ENCODE measurements at places on chromosomes 12 and 14.

DNA sequence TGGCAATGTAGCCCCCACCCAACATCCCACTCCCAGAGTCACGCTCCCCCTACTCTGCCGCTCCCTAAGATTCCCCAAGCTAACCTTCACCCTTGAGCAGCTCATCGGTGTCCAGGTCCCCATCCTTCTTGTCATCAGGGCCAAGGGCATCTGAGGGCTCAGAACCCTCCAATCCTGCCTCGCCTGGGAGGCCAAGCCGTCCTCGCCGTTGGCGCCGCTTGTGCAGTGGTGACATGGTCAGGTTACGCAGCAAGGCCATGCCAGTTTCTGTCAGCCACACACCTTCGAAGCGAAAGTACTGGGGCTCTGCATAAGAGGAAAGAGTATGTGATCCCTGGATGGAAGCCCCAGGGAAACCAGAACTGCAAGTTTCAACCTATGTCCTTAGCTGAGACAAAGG, 15.9 kb downstream of the KMT2D start:
- DNase-seq: no peak

GRCh38 chr14:85248881-85249635, 280.9 kb upstream of the FLRT2 start:
- no peak for DNase-seq

DNA sequence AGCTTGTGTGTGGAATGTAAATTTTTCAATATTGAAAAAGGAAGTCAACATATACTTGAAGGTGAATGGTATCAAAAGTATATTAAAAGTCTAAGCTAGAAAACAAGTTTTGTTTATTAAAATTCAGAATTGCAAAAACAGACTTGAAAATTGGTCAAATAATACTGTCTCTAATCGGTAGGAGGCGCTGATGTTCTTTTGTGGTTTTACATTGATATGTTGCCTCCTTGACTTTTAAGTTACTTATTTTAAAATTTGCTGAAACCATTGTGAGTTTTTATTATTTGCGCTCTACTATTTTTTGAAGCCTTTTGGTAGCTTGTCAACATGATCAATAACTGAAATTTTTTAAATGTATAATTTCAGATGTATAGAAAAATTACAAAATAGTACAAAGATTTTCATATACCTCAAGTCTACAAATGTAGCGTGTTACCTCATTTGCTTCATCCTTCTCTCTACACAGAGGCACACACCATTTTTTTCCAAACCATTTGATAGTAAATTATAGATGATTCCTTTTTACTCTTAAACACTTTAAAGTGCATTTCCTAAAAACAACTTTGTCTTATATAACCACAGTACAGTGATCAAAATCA, 6.9 kb downstream of the RTRAF start:
- DNase-seq: no peak

DNA sequence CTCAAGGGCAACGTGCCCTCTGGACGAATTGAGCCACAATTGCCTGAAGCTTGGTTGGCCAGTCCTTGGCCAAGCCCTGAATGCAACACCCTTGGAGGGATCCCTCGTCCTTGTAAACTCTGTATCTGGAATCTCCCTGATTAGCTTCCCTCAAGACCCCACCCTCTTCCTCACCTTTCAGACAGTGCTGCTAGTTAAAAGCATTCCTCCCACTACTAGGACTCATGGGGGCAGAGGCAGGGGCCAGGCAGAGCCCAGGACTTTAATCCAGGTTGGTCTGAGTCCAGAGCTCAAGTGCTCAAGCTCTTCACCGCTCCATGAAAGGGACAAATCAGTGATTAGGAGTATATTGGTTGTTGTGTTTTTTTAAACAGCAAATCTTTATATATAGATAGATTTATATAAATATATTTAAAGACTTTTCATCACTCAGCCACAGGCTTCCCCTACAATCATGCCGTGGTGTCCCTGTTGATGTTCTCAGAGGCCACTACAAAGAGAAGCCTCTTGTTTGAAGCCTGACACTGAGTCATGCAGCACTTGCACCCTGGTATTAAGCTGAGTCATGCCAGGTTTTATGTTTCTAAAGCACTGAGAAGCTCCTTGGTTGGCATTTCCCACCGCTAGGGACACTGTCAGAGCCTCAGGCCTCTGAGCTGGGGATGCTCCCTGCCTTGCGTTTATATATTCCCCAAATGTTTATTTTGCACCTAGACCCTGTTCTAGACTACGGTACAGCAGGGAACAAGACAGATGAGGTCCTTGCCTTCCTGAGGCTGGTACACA, 53.8 kb upstream of the GSC start:
- DNase-seq: no peak

- no peak for DNase-seq
Observed at GRCh38 chr12:49536526-49537071, 2.2 kb upstream of the KCNH3 start.

DNA sequence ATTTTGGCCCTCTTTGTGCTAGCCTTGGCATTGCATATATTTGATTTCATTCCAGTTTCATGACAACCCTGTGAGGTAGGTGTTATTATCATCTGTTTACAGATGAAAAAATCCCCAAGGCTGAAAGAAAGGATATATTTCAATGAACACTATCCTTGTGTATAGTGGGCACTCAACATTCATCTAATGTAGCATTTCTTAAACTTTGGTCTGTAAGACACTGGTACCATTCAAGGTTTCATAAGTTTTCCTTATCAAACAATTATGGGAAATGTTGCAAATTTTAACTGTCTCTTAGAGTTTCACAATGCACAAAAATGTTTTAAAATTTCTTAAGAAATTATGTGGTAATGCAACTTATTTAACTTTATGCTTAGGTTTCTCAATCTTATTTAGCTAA, 44.3 kb downstream of the ATP23 start:
- DNase-seq: no peak

GRCh38 chr12:80802652-80803400, 86.1 kb downstream of the MYF5 start:
- no peak for DNase-seq

GRCh38 chr14:86796221-86797074, 1196.5 kb downstream of the GALC start:
- no peak for DNase-seq

DNA sequence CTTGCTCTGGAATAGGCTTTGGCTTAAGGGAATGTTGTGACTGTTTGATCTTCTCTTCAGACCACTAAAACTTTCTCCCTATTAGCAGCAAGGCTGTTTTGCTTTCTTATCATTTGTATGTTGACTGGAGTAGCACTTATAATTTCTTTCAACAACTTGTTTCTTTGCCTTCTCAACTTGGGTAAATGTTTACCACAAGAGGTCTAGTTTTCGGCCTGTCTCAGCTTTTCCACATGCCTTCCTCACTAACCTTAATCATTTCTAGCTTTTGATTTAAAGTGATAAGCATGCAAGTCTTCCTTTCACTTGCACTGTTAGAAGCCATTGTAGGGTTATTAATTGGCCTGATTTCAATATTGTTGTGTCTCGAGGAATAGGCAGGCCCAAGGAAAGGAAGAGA, 126.7 kb upstream of the AEBP2 start:
- no peak for DNase-seq

DNA sequence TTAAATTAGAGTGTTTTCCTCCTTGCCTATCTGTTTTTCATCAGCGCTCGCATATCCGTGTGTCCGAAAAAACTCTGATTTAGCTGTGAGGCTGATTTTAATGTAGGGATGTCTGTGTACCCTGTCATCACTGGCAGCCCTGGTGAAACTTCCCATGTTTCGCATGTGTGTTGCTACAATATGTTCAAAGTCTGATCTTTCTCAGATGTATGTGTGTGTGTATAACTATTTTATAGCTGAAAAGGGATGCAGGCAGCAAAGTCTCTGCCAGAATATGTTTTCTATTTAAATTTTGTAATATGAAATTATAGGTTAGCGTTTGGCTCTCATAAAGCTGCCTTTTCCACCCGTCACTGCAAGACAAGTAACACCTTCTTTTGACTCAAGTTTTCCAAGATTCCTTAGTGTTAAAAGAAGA, 154.8 kb downstream of the TMTC2 start:
- no peak for DNase-seq

GRCh38 chr14:35878272-35879150, 52.4 kb downstream of the BRMS1L start:
- DNase-seq: no peak

GRCh38 chr14:103628221-103628683, 759 bp upstream of the KLC1 start:
- no peak for DNase-seq

DNA sequence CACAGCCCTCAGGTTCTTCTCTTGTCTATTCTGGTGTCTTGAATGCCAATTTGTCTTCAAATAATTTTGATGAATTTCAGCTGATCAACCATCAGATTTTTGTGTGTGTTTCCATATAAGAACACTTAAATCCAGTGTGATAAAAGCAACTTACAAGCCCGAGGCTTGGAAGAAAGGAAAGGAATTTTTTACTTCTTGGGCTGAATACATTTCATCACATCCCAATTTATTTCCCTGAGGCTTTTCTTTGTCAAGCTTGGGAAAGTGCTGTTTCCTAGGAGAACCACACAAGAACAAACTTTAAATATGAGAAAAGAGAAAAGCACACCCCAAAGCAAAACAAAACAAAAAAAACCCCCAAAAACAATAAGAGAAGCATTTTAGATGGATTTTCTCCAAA, 26.6 kb downstream of the GPRC5D start:
- DNase-seq: no peak

DNA sequence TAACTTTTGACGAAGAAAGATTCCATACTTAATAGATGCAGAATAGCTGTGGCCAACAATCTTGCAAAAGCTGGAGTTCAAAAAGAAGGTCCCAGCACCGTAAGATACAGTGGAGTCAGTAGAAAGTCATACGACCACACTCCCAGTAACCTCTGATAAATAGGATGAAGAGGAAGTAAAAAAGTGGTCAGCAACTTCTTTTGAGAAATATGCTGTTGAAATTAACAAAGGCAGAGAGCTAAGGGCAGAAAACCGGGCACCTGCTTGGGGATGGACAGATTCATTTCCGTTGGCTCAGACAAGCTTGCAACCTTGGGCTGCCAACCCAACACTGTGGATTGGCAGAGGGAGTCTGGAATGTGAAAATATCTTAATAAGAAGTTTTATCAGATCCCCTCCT, 40.0 kb downstream of the BTG1 start:
- DNase-seq: no peak

GRCh38 chr12:83365317-83365716, 678.6 kb downstream of the TMTC2 start:
- DNase-seq: no peak

DNA sequence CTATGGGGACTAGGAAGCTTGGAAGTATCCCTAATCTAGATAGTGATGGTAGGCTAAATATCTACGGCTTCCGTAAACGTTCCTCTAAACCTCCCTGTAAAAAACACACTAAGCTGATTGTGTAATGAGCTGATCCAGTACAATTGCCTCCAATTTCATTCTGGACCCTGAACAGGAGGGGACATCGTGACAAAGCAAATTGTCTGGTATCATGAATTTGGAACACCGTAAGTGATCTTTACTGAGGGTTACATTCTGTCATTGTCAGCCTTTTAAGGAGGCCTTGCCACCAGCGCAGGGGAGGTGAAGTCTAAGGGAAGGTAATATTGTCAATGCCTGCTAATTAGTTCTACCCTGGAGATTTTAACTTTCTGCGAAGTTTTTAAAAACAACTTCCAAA, 487 bp upstream of the MGST1 start:
- no peak for DNase-seq

DNA sequence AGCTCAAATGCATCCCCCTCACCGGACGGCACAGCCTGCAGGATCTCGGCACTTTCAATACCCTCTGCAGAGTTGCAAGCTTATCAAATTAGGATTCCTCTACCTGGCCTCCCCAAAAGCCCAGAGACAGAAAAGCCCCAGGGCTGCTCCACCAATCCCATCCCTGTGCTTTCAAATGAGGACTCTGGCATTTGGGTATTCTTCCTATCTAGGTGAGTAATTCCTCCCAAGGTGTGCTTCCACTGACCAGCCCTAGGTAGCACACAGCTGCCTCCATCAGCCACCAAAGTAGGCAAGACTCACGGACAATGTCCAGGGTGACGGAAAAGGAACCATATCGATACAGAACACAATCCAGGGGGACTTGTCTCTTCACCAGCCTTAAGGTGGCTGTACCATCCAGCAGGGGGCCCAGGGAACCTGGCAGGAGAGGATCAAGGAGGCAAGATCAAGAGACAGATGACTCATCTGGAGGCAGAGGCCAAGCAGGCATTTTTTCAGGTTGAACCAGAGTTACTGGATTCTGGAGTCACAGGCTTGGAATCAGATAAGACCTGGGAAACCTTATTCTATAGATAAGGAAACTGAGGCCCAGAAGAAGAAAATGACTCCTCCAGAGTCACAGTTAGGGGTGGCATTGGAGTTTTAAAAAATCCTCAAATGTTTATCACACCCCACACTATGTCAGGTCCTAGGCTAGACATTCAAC, 9.9 kb downstream of the PMEL start:
- no peak for DNase-seq

DNA sequence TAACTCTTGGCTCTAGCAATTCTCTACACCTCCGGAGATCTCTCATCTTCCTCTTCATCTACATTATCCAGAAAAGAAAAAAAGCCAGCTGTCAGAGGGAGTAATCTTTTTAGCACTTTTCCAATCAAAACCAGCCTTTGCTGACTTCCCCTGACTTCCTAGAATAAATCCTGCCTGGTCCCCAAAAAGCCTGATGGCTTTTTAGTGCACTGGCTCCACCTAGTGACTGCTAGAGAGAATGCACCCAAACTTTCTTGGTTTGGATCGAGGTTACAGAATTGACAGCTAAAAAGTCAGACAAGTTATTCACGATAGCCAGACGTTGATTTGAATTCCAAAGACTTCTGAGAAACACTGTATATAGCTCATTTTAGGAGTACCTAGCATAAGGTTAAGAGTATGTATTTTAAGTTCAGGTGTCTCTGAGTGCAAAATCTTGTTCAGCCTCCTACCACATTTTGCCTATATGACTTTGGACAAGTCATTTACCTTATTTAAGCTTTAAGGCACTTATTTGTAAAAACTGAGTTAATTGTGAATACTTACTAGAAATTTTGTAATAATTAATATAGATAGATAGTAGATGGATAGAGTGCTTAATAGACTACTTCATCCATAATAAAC, 185.7 kb upstream of the GRIN2B start:
- no peak for DNase-seq

GRCh38 chr14:73249564-73250316, 12.4 kb downstream of the PAPLN start:
- DNase-seq: no peak

DNA sequence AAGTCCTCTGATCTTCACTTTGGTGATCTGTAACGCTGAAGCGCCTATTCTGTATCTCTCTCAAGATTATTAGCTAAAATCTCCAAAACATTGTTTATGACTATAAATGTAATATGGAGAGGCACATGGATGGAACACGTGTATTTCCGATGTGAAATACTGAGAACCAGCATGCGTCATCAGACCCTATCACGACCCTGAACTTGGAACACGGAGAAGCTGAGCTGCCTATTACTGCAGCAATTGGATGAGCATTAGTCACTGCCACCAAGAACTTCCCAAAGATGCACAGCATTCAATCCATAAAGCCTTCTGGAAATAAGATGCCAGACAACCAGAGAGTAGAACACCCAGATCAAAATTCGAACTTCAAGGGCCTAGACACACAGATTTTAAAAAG, 61.9 kb downstream of the PRKAB1 start:
- no peak for DNase-seq

Measured in stimulated activated CD8-positive, alpha-beta memory T cell treated with anti-CD3 and anti-CD28 coated beads, Interleukin-4, amount 100 ng/mL, for 4 hours (primary cell).